ENCODE measurements at places on chromosomes 4 and X. TPM values are rescaled to one million over a fixed set of nuclear protein-coding genes. Genes with fewer than 3 reads are reported as not detected.

LRCH2 gene
- not detected for total RNA-seq

DNA sequence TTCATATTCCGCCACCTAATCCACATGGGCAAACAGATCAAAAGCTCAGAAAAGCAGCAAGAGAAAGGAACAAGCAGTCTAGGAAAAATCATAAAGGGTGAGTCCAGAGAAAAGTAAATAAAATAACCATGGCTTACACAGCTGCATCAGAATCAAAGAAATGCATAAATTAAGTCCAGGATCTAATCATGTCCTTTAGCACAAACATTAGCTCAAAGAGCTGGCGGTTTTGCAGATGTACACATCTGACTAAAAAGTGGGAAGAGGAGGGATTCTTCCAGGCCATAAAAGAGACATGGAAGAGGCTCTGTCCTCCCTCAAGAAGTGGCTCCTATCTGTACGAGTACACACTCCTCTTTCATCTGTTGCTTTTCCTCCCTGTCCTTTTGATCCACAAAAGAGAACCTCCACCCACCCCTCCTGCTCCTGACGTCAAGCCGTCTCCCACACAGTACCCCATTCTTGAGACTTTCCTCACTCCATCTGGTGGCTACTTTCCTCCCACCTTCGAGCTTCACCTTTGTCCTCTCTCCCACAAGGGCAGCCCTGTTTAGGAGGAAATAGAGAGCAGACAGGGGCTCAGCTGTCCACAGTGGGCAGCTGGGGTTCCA, 92.5 kb downstream of the RASL11B start:
- no peak for DNase-seq

GRCh38 chr4:2768921-2769336, 12.8 kb upstream of the TNIP2 start:
- DNase-seq, result no peak

GRCh38 chrX:8873102-8873501, 71.9 kb upstream of the FAM9A start:
- DNase-seq, result no peak

DNA sequence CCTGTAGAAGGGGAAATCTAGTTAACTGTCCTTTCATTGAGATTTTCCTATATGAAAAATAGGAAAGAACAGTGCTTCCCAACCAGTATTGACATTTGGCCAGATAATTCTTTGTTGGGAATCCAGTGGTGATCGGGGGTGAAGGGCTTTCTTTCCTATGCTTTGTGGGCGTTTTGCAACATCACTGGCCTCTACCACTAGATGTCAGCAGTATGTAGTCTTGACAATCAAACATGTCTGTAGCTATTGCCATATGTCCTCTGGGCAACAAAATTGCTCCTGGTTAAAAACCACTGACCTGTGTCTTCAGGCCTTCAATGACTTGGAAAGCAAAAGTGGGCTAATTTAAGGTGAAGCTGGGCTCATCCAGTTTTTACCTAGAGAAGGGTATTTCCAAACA, 658.5 kb downstream of the DACH2 start:
- peak; percentile 0 for DNase-seq

GRCh38 chrX:49103637-49104036, 19.9 kb downstream of the GPKOW start:
- DNase-seq, result no peak

YY2 gene
- total RNA-seq, result 4.7 TPM

- no peak for DNase-seq
These were observed 30.1 kb downstream of the NEIL3 start for GRCh38 chr4:177339477-177340374.

DNA sequence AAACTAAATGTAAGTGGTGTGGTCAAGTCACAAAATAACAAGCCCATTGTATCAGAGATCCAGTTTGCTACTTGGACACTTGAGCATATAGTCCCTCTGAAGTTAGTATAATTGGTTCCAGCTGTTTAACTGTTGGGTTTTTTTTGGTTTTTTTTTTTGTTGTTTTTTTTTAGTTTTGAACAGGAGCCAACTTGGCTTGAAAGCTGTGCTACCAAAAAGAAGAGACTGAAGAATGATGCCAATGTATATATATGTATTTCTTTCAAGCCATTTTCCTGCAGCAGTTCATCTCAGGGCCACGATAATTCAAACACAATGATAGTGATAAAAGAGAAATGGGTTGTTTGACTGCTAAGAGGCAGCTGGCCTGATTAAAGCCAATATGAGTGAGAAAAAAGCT, 138.3 kb downstream of the PCDH18 start:
- no peak for DNase-seq

GRCh38 chr4:28942631-28943030, 1777.5 kb upstream of the PCDH7 start:
- DNase-seq, result no peak

DNA sequence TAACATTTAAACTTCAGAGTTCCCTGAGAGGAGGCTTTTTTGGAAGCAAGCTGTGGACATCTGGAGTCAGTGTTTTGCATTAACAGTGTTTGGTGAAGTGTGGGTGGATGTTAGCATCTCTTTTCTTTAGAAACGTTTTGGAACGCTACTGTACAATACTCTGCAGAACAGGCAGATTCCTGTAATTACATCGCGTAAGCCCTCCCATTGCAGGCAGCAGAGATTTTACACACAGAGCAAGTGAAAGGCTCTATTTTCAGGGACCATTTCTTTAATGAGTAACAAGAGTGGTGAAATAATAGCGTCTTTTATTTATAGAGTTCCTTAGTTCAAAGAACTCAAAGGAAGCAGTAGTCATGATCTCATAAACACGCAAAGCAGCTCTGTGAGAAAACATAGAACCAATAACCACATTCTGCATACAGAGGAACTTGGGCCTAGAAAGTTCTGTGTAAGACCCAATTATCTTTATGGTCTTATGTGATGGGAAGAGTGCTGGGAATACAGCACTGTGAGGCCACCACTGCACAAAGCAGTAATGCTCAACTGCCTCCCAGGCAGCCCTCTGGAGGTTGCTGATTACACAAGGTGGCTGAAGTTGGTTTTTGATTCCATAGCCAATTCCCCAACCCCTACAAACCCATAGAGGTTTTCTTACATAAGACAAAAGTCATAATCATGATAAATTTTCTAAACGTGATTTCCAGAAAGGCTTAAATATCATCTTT, 298.7 kb upstream of the EPHA5 start:
- DNase-seq, result no peak

HEPH gene
- total RNA-seq, result not detected

SOX3 gene
- not detected for total RNA-seq

- no peak for DNase-seq
These were observed 58.9 kb upstream of the DKK2 start for GRCh38 chr4:107094976-107095375.

DNA sequence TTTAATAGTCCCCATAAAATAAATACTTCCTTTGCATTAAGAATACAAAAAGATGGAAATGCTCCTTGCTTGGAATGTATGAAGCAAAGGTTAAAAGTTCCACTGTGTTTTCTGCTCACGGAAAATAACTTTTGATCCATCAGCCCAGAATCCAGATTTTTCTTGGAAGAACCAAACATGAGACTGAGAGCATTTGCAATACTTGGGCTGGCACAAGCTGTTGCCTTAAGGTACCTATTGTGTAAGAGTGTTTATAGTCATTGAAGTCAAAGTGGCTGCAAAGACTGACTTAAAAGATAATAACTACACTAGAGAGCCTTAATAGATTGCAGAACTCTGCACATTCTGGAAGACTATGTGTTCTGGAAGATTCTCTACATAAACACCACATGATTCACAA, 281.4 kb downstream of the RAB28 start:
- DNase-seq, result no peak

GRCh38 chr4:111400741-111401140, 744.5 kb upstream of the FAM241A start:
- DNase-seq, result no peak

GRCh38 chr4:93828995-93829819, 654 bp downstream of the ATOH1 start:
- DNase-seq, result peak; percentile 8

GRCh38 chr4:180335566-180335965, 1907.6 kb upstream of the TENM3 start:
- DNase-seq, result no peak
